CD8-positive, alpha-beta T cell (primary cell): ENCODE measurements at places on chromosomes 4 and X.

GRCh38 chr4:42101446-42101975 lies 50.9 kb downstream of the BEND4 start:
- DNase-seq = no peak

DNA sequence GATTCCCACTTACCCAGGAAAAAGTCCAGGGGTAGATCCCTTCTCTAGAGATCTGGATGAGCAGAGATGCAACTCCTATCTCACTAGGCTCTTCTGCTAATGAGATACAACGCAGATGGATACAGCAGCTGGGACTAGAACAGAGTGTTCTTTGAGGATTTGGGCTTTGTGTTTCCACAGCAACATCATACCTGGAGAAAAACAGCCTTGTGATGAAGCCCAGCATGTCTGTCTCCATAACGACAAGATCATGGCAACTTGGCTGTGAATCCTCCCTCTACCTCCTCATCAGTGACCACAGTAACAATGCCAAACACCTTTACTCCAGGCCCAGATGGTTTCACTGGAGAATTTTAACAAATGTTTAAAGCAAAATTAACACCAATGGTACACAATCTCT lies 80.1 kb downstream of the RCHY1 start:
- DNase-seq = no peak

DNA sequence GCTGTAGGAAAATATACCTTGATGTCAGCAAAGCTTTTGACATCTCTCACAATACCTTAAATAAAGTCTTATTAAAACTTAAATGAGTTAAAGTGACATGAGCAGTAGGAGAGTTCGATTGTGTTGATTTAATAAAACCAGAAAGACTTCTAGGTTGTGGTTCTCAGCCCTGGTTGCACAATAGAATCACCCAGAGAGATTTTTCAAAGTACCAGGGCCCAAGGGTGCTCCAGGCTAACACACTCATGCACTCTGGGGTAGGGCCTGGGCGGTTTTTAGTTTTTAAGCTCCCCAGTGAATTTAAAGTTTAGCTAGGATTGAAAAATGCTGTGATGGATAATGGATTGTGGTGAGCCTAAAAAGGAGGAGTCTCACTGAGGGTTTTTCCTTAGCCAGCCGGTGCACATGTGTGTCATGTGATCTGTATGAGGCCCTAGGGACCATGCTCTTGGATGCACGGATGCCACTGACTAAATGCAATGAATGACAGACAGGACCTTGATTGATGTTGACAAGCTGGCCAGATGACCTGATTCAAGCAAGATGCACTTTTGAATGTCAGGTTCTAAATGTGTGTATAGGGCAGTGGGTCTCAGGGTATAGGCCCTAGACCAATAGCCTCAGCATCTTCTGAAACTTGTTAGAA lies 185.0 kb downstream of the PTTG2 start:
- DNase-seq = no peak

DNA sequence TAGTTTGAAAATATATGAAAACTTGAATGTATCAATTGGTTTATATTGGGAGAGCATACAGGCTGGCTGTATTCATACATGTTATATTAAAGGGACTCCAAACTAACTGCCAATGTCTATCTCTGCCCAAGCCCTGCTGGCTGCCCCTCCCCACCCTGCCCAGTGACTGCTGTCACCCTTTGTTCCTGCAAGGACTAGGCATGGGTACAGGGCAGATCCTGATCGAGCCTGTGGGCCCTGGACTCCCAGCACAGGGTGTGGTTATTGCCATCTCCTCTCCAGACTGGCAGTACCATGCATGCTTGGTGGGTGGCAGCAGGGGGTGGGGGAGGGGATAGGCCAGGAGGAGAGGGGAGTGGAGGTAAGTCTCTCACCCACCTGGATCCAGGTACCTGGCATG lies 167.5 kb upstream of the RASGEF1B start:
- no peak for DNase-seq

GRCh38 chr4:110615353-110616237 lies 7.3 kb downstream of the PITX2 start:
- DNase-seq = no peak

DNA sequence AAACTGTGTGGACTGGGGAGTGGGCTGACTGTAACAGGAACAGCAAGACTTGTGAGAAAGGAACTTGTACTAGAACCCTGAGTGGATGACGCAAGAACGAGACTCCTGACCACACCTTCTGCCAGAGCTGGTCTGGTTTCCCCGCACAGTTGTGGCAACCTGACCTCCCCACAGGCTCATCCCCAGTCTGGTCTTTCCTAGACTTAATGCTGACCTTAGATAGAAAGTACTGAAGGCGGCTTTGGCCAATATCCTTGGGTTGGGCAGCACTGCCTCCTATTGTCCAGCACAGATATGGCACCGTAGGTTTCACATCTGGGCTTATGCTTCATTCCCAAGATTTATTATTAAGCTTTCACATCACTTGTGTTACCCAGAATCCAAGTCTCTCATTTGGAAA lies 137.8 kb upstream of the FRG1 start:
- no peak for DNase-seq

- no peak for DNase-seq
Observed at GRCh38 chr4:106766519-106766918, 269.6 kb downstream of the DKK2 start.

GRCh38 chr4:21387683-21388082 lies 560.9 kb downstream of the KCNIP4 start:
- no peak for DNase-seq

GRCh38 chrX:8845469-8845868 lies 44.3 kb upstream of the FAM9A start:
- no peak for DNase-seq

- no peak for DNase-seq
Observed at GRCh38 chrX:3345281-3346191, 916 bp downstream of the MXRA5 start.

- no peak for DNase-seq
Observed at GRCh38 chr4:48470570-48470969, 12.6 kb upstream of the SLC10A4 start.

DNA sequence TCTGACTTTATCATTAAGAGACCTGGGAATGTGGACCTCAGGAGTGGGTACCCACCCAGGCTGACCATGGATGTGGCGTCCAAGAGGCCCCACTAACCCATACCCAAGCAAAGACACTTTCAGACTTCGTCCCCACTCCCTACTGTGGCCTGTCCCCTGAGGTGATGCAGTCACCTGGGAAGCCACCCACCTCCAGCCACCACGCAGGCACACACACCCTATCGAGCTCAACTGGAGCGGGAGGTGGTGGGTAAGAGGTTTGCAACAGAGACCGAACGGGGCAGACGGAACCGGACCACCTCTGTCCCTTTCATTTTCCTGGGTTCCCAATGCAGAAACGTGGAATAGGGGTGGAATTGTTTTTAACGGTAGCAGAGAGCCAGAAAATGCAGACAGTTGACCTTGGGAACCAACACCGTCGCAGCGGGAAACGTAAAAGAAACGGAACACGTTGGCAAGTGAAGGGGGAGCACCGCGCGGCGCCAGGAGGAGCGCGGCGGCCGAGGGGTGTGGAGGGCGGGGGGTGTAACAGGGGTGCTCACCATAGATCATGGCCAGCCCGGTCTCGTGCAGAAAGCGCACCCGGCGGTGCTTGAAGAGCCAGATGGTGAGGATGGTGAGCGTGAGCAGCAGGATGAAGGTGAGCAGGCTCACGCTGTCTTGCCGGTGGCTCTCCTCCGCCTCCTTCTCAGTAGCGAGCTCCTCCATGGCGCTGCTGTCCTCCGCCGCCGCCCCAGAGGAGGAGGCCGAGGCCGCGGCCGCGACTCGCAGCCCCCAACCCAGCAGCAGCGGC lies 559 bp downstream of the SLC9A7 start:
- DNase-seq = no peak

DNA sequence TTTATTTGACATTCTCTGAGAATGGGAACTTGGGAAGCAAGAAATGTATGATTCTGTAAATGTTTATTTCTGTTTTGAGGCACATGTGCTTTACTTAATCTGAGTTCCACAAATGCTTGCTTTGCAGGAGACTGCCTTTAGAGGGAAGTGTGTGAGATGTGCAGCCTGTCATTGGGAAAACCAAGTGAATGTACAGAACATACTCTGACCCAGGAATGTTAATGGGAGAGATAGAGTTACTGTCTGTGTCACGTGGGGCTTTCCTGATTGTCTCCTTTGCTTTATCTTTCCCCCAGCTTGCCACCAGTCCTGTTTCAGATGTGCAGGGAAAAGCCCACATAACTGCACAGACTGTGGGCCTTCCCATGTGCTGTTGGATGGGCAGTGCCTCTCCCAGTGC lies 218.6 kb upstream of the ANXA3 start:
- DNase-seq = no peak

DNA sequence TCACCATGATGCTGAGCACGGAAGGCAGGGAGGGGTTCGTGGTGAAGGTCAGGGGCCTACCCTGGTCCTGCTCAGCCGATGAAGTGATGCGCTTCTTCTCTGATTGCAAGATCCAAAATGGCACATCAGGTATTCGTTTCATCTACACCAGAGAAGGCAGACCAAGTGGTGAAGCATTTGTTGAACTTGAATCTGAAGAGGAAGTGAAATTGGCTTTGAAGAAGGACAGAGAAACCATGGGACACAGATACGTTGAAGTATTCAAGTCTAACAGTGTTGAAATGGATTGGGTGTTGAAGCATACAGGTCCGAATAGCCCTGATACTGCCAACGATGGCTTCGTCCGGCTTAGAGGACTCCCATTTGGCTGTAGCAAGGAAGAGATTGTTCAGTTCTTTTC lies 4.0 kb downstream of the HNRNPH2 start:
- DNase-seq = no peak

DNA sequence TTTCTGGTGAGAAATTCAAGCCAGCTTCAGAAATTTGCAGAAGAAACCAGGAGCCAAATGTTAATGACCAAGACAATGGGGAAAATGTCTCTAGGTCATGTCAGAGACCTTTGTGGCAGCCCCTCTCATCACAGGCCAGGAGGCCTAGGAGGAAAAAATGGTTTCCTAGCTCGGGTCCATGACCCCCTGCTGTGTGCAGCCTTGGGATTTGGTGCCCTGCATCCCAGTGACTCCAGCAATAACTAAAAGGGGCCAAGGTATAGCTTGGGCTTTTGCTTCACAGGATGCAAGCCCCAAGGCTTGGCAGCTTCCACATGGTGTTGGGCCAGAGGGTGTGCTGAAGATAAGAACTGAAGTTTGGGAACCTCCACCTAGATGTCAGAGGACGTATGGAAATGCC lies 814.7 kb upstream of the SLIT2 start:
- no peak for DNase-seq
